ENCODE measurements at places on chromosomes 5 and 9.

- no peak for DNase-seq
Observed at GRCh38 chr9:137269231-137269772, 8.2 kb upstream of the TOR4A start.

GRCh38 chr5:60700416-60700757 lies 421 bp upstream of the DEPDC1B start:
- no peak for DNase-seq

DNA sequence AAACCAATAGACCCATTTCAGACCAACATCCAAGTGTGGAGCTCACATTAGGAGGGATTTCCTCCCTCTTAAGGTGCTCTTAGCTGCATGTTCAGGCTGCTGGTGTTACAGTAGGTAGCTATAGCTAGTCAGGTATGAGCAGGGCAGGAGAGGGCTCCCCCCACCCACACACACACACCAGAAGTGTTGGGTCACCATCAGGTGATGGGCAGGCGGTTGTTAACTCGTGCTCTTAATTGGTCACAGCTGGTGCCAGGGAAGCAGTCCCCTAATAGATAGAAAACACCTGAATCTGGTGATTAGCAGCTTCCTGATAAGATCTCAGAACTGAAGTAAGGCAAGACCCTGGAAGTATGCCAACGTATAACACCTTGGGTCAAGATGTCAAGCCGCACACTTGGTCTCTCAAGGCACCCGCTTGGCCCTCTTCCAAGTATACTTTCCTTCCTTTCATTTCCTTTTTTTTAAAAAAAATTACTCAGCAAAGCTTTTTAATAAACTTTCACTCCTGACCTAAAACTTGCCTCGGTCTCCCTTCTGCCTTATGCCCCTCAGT lies 532.4 kb downstream of the DNAH5 start:
- DNase-seq, result no peak

DNA sequence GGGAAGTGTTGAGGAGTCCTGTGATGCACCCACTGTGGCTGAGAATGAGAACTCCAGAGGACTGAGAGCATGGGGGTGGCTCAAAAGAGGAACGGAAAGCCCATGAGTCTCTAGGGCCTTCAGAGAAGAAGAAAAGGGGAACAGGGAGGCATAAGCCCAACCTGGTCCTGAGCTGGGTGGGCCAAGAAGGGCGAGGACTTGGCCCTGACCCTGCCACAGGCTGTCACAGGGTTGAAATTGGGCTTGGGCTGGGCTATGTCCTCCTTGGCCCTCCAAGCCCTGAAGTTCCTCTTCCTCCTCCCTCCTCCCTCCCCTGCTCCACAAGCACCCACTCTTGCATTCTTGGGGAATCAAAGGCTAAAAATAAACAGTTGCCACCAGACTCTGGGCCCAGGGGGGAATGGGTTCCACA lies 49.3 kb upstream of the PPARGC1B start:
- DNase-seq, result no peak

DNA sequence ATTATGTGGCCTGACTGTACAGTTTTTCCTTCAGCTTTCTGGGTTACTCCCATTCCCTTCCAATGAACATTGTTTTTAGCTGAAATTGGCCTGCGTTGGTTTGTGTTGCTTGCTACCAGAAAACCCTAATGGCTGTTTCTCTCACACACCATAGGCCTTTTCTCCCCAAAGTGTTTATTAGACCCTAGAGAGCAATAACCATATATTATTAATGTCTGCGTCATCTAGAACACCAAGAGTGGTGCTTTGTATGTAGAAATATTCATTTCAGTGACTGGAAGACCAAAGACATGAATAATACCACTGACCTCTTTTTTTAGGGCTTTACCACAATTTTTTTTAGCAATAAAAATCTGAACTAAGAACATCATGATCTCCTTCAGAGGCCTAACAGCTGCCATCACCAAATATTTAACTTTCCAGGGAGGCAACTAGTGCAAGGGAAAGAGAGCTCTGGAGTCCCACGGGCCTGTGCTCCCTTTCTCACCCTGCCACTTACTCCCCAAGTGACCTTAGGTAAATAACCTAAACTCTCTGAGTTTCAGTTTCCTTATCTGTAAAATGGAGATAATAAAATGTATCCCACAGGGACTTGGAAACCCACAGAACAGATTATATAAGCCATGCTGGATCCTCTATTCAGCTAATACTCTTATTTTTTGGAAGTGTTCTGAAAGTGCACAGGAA lies 201.9 kb upstream of the ISL1 start:
- DNase-seq, result no peak

- DNase-seq, result no peak
Observed at GRCh38 chr9:129696944-129697655, 31.7 kb downstream of the PRRX2 start.

DNA sequence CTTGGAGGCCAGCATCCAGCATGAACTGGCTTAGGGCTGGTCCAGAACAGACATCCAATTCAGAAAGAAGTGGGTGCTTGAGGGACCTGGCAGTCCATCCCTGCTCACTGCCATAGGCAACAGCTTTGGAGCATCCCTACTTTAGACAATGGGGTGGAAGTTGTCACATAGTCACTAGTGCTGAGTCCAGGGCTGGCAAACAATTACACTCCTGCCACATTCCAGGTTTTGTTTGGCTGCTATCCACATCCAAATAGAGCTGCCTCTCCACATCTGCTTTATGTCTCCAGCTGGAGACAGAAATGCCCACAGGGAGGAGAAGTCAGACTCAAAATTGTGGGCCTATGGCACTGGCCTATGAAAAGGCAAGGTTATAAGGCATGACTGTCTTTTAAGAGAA lies 7.0 kb downstream of the FSTL4 start:
- no peak for DNase-seq

GRCh38 chr9:16310278-16311110 lies 560.0 kb downstream of the BNC2 start:
- DNase-seq, result no peak

DNA sequence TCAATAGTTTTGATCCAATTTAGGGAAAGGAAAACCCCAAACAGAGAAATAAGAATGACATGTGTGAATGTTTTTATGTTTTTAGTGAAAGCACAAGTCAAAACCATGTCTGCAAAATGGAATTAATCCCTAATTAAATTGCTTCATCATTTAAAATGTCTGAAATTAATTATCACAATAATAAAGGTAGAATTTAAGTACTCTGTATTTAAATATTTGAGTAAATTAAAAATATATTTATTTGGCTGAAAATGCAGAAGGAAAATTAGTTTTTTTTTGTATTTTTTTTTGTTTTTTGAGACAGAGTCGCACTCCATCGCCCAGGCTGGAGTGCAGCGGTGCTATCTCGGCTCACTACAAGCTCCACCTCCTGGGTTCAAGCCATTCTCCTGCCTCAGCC lies 330.5 kb upstream of the EFNA5 start:
- DNase-seq, result no peak

GRCh38 chr9:28941856-28942255 lies 1368.6 kb upstream of the C9orf72 start:
- no peak for DNase-seq

GRCh38 chr9:105050296-105050695 lies 122.3 kb upstream of the ABCA1 start:
- no peak for DNase-seq

GRCh38 chr5:95670568-95670967 lies 12.2 kb downstream of the SPATA9 start:
- DNase-seq, result no peak

DNA sequence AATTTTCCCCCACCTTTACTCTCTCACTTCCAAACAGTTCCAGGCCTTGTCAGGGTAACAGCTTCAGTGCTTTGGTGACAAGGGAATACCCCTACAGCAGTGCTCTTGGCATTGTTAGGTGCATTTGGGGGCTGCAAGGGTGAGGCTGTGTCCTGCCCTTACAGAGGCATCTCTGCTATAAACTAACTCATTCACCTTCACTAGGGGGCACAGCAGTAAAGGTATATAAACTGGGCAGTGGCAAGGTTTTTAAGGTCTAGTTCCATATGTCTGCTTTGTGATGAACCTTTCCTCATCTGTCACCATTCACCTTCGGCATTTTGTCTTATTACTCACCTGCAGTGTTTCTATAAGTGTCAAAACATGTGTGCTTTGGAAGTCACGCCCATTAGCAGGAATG lies 79.1 kb upstream of the GPR151 start:
- no peak for DNase-seq

- DNase-seq, result no peak
Observed at GRCh38 chr5:56166671-56167385, 66.3 kb downstream of the ANKRD55 start.

DNA sequence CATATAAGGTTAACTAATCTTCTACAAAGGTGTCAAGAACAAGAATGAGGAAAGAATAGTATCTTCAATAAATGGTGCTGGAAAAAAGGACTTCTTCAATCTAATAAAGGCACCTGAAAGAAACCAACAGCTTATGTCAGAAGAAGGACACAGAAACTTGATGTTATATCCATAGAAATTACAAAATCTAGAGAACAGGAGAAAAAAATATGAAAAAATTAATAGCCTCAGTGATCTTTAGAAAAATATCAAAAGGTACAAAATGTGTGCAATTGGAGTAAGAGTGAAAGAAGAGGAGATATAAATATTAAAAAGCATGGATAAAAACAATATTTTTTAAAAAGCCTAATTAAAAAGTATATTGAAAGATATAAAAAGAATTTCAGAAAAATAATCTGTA lies 18.8 kb upstream of the PRSS3 start:
- DNase-seq, result no peak

DNA sequence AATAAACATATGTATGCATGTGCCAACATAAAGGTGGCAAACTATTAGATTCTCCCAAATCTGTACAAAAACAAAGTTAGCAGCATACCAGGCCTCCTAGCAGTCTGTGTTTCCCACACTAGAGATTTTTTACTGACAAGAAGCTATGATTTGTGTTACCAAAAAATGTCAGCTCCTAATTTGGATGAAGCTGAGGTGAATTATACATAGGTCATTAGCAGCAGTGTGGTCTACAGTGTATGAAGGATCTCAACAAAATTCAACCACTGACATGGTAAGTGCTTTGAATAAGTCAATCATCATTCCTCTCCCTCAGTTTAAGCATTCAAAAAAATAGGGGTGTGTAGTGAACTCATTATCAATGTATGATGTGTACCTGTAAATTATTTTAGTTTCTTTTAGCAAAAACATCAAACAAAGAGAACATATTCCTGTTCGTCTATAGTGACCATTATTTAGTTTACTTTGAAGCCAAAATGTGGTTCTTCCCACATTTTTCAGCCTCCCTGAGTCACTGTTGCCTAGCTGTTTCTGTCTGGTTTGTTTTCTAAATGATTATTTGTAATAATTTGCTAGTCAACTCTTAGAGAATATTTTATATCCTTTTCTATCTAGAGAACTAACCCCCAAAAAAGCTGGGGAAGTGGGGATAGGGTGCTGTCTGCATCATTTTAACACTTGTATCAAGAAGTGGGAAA lies 52.1 kb upstream of the RGMB start:
- DNase-seq, result peak; percentile 29

DNA sequence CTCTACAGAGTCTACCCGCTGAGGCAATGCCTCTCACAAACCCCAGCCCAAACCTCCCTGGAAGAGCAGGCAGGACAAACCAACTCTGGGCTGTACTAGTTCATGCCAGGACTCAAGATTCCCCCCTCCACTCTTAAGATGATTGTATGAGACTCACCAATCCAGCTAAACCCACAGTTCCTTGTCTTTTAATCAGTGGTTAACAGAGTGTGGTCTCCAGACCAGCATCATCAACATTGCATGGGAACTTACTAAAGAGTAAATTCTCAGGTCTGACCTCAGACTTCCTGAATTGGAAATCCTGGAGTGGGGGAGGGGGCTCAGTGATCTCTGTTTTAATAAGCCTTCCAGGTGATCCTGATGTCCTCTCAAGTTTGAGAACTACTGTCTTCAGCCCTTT lies 240.9 kb downstream of the GAS1 start:
- DNase-seq, result no peak

DNA sequence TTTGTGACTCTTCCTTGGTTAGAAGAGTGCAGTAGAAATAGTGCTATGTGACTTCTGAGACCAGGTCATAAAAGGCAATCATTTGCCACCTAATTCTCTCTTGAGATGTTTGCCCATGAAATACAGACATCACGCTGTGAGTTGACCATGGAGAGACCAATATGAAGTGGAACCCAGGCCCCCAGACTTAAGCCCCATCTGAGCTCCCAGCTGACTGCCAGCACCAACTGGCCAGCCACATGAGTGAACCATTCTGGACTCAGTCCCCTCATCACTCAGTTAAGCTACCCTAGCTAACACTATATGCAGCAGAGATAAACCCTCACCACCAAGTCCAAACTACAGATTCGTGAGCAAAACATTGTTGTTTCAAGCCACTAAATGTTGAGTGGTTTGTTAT lies 60.7 kb upstream of the NIPBL start:
- DNase-seq, result no peak

GRCh38 chr5:146867996-146868708 lies 10.4 kb downstream of the PPP2R2B start:
- DNase-seq, result no peak

DNA sequence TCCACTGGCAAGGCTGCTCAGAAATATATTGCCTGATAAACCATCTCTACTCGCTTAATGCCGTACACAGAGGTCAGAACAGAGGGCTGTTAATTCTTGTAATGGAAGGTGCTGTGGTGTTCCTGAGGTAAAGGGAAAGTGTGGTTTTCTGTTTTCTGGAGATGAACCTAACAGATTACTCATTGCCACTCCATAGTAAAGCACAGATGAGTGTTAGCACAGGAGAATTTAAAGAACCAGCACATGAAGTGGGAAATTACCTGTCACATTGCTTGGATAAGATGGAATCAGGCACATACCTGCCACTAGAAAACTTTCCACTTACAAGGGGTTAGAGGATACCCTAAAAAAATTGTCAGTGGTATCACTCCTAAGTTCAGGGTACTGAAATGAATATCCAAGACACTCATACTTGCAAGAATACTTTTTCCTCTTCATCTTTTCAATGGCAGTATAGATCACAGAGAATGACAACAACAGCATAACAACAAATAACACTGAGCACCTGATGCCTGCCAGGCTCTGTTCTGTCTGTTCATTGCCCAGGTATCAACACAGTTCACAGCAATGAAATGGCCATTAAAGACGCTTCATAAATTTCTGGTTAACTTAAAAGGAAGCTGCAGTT lies 152.9 kb upstream of the GNA14 start:
- DNase-seq, result no peak

DNA sequence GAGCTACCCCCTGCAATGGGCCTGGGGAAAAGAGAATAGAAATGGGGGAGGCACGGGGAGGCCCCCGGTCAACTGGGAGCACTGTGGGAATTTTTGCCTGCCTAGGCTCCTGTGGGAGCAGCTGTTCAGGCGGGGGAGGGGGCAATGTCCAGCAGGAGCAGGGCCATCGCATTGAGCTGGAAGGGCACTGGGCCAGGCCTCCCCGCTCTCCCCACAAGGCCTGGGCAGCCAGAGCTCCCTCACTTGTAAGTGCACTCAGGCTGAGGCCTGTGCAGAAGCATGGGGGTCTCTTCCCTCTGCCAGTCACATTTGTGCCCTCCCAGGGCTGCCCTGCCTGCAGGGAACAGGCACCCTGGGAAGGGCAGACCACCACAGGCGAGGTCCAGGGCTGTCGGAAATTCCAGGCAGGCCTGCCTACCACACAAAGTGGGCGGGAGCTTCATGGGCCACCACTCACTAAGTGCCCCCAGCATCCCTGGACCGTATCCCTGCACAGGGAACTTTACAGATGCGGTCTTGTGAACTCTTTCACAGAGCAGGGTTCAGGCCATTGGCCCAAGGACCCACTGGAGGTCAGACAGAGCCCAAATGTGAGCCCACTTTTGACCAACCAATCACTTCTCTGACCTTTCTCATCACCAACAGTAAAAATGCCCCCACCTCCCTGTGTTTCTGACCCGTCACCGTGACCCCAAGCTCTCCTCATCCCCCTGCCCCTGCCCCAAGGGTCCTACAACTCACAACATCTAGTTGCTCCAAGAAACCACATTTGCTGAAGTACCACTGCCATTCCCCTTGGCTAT lies 1.0 kb upstream of the CFAP157 start:
- no peak for DNase-seq
